ENCODE measurements at places on chromosomes 3 and 15.

- no peak for DNase-seq
These were observed 101.6 kb downstream of the GREM1 start for GRCh38 chr15:32819448-32819847.

- no peak for DNase-seq
These were observed 90.2 kb downstream of the ANP32A start for GRCh38 chr15:68730471-68730919.

- DNase-seq = no peak
These were observed 226.8 kb upstream of the BHLHE40 start for GRCh38 chr3:4752201-4753072.

DNA sequence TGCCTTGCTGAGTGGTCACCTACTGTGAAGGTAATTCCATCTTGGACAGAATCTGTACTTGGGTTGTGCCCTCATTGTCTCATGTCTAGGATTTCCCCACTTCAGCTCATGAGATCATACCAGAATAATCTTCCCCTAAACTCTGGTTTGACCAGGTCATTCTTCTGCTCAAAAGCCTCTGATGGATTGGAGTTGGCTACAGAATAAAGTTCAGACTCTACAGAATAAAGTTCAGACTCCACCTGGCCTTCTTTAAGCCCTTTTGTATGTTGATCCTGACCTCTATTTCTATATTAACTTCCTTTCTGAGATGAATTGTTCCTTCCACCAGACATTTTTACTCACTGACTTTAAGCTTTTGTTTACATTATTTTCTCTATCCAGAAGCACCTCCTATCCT is 6.4 kb upstream of the GLCE start:
- DNase-seq = no peak

DNA sequence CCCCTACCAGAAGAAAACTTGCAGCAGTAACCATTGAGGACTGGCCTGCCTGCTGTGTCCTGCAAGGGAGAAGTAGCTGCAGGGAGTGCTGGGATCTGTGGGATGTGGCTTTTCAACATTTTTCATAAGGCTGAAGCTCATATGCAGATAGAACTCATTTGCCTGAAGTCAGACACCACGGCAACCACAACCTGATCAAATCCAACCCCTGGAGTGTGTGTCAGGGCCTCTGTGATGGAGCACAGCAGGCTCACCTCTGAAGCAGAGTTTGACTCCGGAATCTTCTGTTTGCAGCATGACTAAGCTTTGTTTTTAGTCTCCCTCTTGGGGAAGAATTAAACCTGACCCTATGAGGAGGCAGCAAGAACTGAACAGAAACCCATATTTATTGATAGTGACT is 508.7 kb downstream of the AGBL1 start:
- DNase-seq = no peak

GRCh38 chr3:50430950-50431435 is 71.7 kb upstream of the TMEM115 start:
- DNase-seq = no peak

GRCh38 chr3:179695672-179696313 is 43.0 kb downstream of the USP13 start:
- DNase-seq = no peak

GRCh38 chr3:123337948-123338619 is 110.8 kb downstream of the ADCY5 start:
- no peak for DNase-seq
